ENCODE measurements at places on chromosomes 3 and 15.

GRCh38 chr15:90071220-90071807 is 31.0 kb downstream of the IDH2 start:
- peak; percentile 86 for DNase-seq

- no peak for DNase-seq
Measured at GRCh38 chr3:23952646-23953045, 7.6 kb downstream of the NR1D2 start.

GRCh38 chr3:62312201-62312600 is 61.1 kb downstream of the FEZF2 start:
- no peak for DNase-seq

DNA sequence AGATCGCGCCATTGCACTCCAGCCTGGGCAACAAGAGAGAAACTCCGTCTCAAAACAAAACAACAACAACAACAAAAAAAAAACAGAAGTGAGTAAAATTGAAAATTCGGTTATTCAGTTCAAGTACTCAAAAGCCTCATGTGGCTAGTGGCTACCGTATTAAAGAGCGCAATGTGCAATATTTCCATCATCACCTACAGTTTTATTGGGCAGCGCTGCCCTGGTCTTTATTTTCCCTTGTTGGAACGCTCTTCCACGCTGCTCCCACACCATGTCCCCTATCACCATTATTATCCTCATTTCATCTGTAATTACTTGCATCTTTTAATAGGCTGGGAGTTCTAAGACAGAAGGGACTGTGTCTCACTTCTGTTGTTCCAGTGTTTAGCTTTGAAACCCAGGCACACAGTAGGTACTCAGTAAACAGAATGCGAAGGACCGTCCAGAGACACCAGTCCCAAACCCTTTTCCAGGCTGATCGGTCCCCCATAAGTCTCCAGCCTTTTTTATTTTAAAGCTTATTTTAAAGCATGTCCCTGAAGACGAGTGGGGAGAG is 423 bp upstream of the HACD3 start:
- DNase-seq: no peak

DNA sequence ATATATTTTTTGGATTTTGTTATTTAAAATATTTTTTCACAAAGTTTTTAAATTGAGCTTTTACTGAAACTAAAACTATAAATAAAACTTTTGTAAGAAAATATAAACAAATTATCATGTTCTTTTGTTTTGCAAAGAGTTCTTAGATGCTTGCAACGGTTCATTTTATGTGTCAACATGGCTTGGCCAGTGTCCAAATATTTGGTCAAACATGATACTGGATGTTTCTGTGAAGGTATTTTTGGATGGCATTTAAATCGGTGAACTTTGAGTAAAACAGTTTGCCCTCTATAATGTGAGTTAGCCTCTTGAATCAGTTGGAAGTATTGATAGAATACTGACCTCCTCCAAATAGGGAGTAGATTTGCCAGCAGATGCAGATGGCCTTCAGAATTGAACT is 612.6 kb upstream of the NECTIN3 start:
- DNase-seq: no peak

DNA sequence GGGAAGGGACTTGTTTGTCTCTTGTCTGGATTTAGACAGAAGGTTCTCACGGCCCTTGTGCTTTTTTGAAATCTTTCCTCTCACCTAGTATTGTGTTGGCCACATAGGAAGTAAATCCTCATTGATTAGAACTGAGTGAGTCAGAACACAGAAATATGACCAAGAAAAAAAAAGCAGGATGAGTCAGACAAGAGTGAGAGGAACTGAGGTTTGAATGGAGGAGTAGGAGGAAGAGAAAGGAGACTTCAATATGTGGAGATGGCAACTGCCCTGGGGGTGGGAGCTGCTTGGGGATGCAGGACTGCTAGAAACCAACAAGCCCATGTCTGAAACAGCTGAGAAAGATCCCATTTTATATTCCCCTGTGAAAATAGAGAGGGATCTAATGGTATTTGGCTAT is 194.1 kb upstream of the ZBTB20 start:
- DNase-seq: no peak

- DNase-seq: no peak
Measured at GRCh38 chr3:130392266-130392665, 46.8 kb downstream of the COL6A5 start.

DNA sequence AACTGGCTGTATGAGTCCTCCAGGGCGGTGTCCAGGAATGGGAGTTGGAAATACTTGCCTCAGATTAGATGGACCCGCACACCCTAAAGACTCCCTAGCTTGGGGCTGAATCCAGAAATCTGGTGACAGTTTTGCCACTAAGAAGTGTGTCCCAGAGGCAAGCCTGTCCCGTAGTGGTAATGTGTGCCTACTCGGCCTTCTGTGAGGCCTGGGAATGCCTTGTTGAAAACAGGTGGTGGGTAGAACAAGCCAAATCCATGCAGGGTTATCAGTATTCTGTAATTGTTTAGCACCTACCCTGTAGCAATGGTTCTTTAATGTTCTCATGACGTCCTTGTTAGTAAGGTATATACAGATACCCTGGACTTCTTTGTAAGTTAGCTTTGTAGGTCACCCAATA is 1.6 kb downstream of the C3orf52 start:
- DNase-seq: no peak

- no peak for DNase-seq
Measured at GRCh38 chr3:127083778-127084397, 101.0 kb downstream of the PLXNA1 start.

DNA sequence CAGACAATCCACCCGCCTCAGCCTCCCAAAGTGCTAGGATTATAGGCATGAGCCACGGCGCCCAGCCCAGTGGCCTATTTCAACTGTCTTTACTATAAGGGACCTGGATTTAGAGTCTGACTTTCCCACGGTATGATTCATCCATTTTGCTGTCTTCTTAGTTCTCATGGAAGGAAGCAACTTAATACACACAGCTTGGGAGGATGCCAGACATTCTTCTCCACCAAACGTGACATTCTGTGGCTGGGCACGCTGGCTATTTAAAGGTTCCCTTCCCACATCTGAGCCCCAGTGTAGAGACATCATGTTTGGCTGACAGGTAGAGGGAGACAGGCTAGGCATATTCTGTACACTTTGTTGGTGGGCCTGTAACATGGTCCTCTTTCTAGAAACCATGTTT is 26.2 kb downstream of the FAM43A start:
- no peak for DNase-seq

GRCh38 chr15:89860891-89861290 is 32.9 kb downstream of the AP3S2 start:
- DNase-seq: no peak

DNA sequence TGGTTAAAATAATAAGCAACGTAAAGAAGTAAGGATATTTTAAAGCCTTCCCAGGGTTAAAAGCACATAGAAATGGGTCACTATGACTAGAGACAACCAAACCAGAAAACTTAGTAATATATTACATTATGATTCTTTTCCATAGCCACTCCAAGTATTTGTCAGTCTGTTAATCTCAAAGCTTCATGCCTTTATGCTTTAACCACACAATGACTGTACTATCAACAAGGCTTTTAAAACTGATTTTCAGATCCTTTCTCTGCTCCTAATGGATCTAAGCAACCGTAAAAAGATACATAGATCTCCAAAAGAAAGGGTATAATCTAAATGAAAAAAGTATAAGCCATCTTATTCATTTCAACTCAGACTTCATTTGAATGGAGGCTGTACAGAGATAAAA is 14.4 kb downstream of the SECISBP2L start:
- no peak for DNase-seq

- no peak for DNase-seq
Measured at GRCh38 chr3:30492322-30493192, 113.8 kb upstream of the TGFBR2 start.

DNA sequence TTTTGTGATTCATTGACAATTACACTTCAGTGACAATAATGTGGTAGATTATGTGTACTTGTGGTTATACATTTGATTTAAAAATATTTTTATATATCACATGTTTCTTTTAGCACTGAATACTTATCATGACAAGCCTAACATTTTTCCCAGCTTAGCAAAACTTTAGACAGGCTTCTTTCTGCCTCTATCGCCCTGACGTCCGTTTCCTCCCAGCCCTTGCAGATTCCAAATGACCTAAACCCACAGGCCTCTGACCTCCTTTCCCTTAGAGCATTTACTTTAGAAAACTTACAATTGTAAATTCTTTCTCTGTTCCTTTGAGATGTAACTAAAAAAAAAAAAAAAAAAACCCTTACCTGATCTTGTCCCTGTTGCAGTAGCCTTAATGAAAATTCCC is 326.1 kb downstream of the UNC13C start:
- DNase-seq: no peak
